Stimulated activated CD8-positive, alpha-beta memory T cell treated with anti-CD3 and anti-CD28 coated beads, Interleukin-7, amount 100 ng/mL, for 1 hour (primary cell): ENCODE measurements at places on chromosomes 6 and 20.

DNA sequence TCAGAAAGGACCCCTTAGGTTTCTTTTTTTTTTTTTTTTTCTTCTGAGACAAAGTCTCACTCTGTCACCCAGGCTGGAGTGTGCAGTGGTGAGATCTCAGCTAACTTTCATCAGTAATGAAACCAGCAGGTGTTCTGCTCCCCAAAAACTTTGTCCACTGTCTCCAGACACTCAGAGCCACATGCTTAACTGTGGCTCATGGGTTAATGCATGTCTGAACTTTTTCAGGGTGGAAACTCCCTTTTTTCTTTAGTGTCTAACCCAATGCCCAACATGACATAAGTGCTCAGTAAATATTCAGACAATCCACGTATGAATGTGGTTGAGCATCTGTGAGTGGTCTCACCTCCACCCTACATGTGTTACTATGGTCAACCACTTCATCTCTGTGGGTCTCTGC is 45.4 kb downstream of the MYB start:
- DNase-seq: no peak

DNA sequence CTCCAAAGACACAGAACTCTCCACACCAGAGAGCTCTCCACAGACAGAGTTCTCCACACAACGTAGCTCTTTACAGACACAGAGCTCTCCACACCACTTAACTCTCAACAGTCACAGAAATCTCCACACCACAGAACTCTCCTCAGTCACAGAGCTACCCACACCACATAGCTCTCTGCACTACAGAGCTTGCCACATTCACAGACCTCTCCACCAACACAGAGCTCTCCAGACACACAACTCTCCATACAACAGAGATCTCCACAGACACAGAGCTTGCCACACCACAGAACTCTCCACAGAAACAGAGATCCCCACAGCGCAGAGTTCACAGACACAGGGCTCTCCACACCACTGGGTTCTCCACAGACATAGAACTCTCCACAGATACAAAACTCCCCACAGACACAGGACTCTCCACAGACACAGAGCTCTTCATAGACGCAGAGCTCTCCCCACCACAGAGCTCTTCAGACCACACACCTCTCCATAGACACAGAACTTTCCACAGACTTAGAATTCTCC is 52.5 kb downstream of the ERMARD start:
- no peak for DNase-seq

DNA sequence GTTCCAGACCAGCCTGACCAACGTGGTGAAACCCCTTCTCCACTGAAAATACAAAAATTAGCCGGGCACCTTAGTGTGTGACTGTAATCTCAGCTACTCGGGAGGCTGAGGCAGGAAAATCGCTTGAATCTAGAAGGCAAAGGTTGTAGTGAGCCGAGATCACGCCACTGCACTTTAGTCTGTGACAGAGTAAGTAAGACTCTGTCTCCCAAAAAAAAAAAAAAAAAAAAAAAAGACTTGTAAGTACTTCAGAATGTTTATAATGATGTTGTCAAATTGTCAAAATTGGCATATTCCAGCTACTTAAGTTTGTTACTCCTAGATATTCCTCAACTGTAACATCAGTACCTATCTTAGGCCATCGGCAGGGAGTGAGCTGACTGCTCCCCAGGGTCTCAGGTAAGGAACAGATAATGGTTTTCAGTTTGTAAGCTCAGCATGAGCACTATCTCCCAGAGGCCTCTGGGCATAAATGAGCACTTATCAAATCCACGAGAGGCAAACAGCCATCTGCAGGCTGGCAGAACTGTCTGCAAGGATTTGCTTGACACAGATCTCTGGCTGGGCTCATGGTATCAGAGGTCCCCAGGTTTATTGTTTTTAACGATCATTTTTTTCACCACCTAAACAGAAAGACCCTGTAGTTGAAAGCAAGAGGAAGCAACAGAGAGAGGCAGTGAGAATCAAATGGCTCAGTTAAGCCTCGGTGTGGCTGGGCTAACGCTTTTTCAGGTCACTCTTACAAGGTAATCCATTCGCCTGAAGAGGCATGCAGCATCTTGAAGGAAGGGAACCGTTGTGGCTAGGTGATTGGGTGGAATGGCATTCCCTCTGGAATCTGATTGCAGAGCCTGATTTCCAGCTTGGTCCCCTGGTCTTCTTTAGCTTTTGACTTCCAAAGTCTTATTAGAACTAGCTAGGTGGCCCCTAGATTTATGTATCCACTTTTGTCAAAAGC is 115.9 kb downstream of the LY86 start:
- no peak for DNase-seq

- peak; percentile 96 for DNase-seq
Measured at GRCh38 chr20:34876406-34877282, at the start of gene ACSS2. TSS of gene ACSS2 (plus strand) at chr20:34876612. CDS start at chr20:34876646, 34 bp downstream.

- no peak for DNase-seq
Measured at GRCh38 chr6:157428427-157429202, 47.6 kb downstream of the ZDHHC14 start.

GRCh38 chr6:117441824-117442264 is 16.1 kb upstream of the ROS1 start:
- DNase-seq: no peak

GRCh38 chr6:158635427-158636073 is 9.0 kb downstream of the DYNLT1 start:
- no peak for DNase-seq

DNA sequence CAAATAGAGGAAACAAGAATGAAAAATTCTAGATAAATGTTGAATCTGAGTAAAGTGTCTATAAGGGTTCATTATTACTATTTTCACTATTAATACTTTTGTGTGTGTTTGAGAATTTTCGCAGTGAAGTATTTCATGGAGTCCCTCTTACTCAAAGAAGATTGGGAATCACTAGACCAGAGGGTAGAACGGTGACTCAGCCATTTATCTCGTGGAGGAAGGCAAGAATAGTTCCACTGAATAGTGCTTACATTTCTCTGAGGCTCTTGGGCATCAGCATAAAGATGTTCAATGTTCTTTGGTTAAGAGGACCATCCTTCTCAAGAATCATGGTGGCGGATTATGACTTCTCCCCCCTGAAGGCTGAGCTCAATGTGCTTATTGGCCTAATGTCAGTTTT is 376.7 kb upstream of the ARID1B start:
- no peak for DNase-seq

- DNase-seq: no peak
Measured at GRCh38 chr6:49299279-49299678, 163.8 kb downstream of the MMUT start.

GRCh38 chr20:46013322-46013828 is 4.7 kb downstream of the MMP9 start:
- no peak for DNase-seq

DNA sequence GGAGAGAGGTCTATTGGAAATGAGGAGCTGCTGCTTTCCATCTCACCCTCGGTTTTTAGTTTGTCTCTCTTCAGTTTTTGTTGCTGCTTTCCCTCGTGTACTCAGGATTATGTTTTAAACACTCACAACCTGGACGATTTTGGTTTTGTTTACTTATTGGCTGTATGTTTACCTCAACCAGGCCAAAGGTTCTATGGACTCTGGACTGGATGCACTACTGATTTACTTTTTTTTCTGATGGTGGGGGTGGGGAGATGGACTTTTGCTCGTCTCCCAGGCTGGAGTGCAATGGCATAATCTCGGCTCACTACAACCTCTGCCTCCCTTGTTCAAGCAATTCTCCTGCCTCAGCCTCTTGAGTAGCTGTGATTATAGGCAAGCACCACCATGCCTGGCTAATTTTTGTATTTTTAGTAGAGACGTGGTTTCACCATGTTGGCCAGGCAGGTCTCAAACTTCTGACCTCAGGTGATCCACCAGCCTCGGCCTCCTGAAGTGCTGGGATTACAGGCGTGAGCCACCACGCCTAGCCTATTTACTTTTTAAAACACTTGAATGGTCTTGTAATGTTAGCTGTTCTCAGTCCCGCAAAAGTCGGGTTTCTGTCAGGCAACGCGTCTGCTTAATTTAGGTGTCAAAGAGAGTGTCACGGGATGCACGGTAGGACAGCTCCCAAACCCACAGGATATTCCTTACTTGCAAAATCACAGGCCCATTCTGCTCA is 148.2 kb upstream of the RIPOR2 start:
- no peak for DNase-seq

- DNase-seq: no peak
Measured at GRCh38 chr6:41399424-41399823, 64.0 kb downstream of the NCR2 start.

DNA sequence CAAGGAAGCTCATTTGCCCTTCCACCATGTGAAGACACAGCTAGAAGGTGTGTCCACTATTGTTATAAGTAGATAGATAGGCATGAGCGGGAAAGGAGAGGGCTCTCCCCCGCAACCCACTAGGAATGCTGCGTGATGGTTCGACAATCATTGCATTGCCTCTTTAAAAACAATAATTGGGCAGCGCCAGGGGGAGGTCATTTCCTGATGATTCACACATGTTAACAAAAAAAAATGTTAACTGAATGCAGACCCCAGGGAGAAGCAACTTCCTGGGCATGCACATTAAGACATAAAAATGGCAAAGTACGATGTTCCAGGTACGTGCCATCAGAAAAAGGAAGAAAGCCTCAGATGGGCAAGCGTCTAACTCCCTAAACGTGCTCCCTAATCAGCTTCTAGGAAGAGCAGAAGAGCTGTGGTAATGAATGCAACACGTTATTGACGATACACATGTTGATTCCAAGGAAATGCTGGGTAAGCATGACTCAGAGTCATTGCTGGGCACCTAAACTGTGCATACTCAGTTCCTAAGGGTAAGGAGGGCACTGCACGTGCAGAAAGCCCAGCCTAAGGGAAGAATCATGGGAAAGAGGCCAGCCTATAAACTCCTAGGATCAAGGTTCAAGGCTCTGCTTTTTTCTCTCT is 113.7 kb downstream of the FAM217A start:
- no peak for DNase-seq

DNA sequence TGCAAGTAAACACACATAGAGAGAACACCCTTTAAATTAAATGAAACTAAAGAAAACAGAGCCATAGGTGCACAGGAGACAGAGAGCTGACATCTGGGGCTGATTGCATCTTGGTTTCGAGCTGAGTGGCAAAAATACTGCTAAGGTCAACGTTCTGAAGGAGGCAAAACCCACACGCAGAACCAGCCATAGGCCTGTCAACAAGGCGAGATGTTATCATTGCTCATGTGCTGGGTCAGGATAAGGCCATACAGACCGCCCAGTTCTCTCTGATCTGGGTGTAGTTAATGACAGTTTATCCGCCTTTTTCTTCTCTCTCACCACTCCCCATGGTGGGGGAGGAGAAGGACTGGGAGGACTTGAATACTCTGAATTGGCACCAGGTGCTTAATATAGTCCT is 4.5 kb upstream of the FAM110A start:
- no peak for DNase-seq

DNA sequence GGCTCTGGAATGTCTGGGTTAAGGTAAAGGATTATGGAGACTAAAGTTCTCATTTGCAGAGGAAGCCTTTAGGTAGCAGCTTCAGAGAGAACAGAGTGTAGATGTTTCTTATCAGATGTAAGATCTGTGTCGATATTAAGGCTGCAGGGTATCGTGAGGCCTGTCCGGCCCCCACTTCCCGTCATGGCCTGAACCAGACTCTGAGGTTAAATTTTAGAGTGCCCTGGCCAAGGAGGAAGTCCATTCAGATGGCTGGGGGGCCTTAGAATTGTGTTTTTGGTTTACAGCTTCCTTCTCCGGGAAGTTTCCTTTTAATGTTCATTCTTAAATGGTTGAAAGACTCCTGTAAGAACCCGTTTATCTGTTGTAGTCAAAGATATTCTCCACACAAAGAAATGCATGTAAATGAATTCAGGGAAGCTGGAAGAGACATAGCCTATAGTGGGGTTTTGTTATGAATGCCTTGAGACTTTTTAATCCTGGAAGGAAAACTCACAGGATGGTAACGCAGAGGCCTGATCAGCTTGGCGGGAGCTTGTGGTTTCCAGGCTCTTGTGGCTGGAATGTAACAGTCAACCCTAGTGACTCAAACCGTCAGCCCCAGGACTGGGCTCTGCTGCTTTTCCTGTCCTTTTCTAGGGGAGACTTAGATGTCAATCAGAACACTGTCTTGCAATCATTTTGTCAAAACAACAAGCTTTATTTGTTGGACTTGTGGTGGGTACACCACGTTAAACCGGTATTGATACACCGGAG is 34.7 kb downstream of the KIF25 start:
- DNase-seq: no peak

DNA sequence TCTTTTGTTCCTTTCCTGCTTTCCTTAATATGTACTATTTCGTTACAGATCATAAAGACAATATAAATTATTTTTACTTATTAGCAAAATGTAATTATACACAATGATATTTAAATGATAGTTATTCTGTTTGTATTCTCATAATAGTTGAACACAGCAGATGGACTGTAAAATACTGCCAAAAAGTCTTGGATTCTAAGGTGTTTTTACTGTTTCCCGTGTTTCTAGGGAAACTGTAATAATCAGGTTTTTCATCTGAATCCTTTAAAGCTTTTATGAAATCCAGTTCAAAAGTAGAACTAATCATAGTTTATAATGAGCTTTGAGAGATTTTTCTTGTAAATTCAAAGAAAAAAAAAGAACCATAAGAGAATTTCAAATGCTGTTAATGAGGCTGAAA is 148.4 kb downstream of the GRIK2 start:
- no peak for DNase-seq

GRCh38 chr6:7673063-7673536 is 52.8 kb upstream of the BMP6 start:
- DNase-seq: no peak

DNA sequence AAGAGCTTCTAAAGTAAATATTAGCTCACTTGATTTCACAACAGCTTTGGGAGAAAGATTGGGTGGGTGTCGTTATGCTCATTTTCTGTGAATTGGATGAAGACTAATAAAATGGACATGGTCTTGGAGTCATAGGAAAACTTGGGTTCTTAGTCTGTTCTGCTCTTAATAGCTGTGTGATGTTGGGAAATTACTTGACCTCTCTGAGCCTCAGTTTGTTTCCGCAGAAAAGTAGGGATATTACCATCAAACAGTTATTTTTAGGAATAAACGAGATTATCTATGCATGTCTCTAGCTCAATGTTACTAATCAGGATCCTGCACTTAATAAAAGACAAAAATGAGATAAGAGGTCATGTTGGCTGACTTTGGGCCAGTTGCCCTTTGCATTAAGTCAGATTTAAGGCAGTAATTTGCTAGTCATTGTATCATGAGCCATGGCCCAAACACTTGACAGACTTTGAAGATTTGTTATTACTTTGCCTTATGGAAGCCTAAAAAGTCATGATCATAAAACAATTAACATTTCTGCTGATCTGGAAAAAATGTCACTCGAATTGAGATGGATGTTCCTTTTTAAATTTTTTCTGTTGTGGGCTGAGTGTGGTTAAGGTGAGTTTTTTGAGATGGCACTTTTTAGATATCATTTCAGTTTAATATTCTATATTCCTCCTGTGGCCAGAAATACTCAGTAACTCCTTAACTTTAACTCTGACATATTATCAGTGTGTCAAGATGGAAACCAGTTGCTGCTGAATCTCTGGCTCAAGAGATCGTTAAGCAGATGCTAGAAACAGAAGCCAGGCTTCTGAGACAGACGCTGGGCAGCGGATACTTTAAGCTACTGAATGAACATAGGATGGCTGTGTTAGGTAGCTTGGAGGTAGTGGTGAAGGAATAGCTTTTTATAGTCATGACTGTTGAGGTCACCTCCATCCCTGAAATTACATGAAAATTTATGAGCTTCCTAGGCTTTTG is 291.6 kb downstream of the PHF3 start:
- DNase-seq: no peak
